Stimulated activated naive CD4-positive, alpha-beta T cell (primary cell): ENCODE measurements at places on chromosomes 5 and 9.

DNA sequence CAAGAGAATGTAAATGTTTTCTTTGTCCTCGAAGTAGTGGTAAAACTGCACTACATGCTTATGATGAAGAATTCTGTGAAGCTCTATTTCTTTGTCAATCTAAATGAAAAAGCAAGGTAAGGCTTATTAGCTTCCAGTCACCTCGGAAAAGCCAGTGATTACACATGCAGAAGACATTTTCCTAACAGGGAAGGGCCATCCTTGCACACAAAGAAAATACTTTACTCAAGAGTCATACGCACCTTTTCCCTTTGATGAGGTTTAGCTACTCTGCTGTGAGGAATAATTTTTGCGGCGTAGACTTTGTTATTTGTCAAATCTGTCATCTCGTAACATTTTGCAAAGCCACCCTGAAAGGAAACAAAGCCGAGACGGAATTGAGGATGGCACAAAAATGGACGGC is 1.1 kb downstream of the PLK2 start:
- no peak for DNase-seq

- DNase-seq, result no peak
Measured at GRCh38 chr9:78187763-78188484, 48.0 kb upstream of the CEP78 start.

DNA sequence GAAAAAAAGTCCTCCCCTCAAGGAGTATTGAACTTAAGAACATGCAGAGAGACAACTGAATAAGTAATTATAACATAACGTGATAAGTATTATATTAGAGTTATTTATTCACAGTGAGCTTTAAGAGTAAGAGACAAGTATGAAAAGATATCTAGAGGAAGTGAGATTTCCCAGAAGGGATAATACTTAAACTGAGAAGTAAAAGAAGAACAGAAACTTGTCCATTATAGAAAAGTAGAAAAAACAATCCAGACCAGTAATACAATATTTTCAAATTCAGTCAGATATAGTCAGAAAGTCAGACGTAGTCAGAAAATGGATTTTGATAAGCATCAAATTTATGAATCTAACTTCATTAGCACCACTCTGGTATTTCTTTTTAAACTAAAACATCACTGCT is 613.0 kb upstream of the CCNG1 start:
- DNase-seq, result no peak

DNA sequence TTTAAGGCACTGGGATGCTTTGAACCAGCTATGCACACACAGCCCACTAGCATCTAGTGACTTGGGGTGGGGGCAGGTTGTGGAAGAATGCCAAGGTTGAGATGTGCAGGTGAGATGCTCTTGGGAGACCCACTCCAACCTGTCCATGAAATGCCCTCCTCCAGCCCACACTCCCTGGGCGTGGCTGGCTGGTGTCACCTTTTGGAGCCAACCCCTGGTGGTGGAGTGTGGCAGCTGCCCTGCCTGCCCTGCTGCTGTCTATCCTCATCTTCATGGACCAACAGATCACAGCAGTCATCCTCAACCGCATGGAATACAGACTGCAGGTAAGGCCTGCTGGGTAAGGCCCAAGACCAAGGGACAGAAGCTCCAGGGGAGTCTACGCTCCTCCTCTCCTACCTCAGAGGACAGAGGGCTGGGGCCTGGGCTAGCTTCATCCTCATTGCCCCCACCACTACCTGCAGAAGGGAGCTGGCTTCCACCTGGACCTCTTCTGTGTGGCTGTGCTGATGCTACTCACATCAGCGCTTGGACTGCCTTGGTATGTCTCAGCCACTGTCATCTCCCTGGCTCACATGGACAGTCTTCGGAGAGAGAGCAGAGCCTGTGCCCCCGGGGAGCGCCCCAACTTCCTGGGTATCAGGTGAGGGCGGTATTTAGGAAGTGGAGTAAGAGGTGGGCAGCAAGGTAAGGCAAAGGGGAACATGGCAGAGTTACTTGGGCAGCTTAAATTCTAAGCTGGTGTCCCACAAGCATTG is 7.4 kb downstream of the SLC4A9 start:
- no peak for DNase-seq

GRCh38 chr9:102178811-102179210 is 440.4 kb upstream of the GRIN3A start:
- DNase-seq, result no peak

DNA sequence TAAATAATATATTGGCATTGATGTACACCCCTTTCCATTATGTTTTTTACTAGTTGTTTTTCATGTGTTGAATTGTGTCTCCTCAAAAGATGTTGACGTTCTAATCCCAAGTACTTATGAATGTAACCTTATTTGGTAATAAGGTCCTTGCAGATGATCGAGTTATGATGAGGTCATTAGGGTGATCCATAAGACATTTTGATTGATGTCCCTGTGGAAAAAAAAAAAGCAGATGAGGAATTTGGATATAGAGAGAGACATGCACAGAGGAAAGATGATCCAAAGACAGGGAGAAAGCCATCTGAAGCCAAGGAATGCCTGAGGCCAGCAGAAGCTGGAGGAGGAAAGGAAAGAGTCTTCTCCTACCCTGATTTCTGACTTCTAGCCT is 632.7 kb downstream of the TLR4 start:
- no peak for DNase-seq

- no peak for DNase-seq
Measured at GRCh38 chr5:433836-434235, 9.1 kb upstream of the EXOC3 start.

DNA sequence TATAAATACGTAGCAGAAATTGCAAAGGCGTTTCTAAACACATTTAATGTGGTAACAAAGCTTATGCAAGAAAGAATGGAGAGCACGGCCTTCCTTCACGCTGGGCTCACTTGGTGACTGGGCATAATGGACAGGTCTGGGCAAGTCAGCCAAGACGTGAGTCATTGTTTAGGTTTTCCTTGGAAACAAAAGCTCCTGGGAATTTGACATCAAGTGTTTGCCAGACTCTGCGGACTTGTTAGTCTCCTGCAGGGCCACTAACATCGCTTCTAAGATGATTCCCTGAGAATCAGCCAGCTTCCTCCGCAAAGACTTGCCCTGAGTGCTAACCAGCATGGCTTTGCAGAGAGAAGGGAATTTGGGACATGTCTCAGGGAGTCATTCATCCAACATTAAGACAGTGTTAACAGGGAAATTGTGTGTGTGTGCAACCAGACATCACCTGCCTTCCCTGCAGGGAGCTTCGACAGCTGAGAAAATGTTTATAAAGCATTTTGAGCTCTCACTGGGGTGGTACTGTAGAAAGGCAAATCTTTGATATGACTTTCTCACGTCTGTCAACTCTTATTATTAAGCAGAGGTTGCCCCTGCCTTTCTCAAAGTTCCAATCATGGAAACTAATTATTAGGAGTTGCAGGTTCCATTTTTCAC is 182.5 kb downstream of the NTRK2 start:
- no peak for DNase-seq

DNA sequence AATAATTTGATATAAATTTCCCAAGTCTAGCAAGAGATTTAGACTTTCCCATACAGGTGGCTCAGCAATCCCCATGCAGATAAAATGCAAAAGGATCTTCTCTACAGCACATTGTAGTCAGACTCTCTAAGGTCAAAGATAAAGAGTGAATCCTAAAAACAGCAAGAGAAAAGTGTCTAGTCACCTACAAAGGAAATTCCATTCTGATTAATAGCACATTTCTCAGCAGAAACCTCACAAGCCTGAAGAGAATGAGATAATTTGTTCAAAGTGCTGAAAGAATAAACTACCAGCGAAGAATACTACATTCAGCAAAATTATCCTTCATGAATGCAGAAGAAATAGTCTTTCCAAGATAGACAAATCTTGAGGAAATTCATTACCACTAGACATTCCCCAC is 493.3 kb downstream of the PRELID2 start:
- DNase-seq, result no peak

- no peak for DNase-seq
Measured at GRCh38 chr5:9351546-9351945, 194.3 kb downstream of the SEMA5A start.

- DNase-seq, result no peak
Measured at GRCh38 chr5:72009280-72009679, 98.0 kb upstream of the MAP1B start.
